Activated T-helper 9 cell treated with anti-CD3 and anti-CD28 coated beads, Interleukin-2, amount 50 U/mL, for 16 hours (primary cell): ENCODE measurements at places on chromosomes 2 and 18.

GRCh38 chr2:150191349-150191748, 296.1 kb downstream of the RND3 start:
- no peak for DNase-seq

GRCh38 chr2:222653280-222653679, 2.6 kb downstream of the FARSB start:
- no peak for DNase-seq

- DNase-seq = no peak
Observed at GRCh38 chr18:53191634-53192033, 851.6 kb downstream of the DCC start.

- no peak for DNase-seq
Observed at GRCh38 chr2:235774153-235774870, 280.5 kb downstream of the AGAP1 start.

- DNase-seq = no peak
Observed at GRCh38 chr2:241002275-241003046, 4.0 kb downstream of the SNED1 start.

- no peak for DNase-seq
Observed at GRCh38 chr2:204234879-204235278, 298.3 kb downstream of the ICOS start.

GRCh38 chr2:100624536-100624935, 61.7 kb downstream of the PDCL3 start:
- DNase-seq = no peak
